Left renal pelvis (tissue), 4 donors: ENCODE measurements at places on chromosomes 7 and 10. TPM values are rescaled to one million over a fixed set of nuclear protein-coding genes. Genes with fewer than 3 reads are reported as not detected.

Gene SLIT1
- polyA plus RNA-seq: 5.0 TPM

Gene HDAC9
- 8.7 TPM for polyA plus RNA-seq

Gene ZNF316
- 45.4 TPM for polyA plus RNA-seq

Gene ZPBP
- polyA plus RNA-seq: 0.50 TPM

Gene CHST12
- 9.7 TPM for polyA plus RNA-seq

Gene TCERG1L
- polyA plus RNA-seq: 0.31 TPM

Gene LRIT1
- polyA plus RNA-seq: not detected

DNA sequence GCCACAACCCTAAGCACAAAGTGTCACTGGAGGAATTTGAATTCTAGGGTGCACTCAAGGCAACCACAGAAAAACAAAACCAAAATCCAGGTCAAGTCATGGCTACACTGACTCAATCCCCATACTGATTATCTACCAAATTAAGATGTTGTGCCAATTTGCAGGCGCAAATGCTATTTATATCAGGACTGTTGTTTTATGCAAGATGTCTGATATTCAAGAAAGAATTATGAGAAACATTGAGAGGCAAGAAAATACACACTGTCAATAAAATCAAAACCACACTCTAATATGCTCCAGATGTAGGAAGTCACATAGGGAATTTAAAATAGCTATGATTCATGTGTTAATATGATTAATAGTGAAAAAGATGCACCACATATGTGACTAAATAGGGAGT lies 141.3 kb upstream of the MINDY3 start:
- DNase-seq: no peak

DNA sequence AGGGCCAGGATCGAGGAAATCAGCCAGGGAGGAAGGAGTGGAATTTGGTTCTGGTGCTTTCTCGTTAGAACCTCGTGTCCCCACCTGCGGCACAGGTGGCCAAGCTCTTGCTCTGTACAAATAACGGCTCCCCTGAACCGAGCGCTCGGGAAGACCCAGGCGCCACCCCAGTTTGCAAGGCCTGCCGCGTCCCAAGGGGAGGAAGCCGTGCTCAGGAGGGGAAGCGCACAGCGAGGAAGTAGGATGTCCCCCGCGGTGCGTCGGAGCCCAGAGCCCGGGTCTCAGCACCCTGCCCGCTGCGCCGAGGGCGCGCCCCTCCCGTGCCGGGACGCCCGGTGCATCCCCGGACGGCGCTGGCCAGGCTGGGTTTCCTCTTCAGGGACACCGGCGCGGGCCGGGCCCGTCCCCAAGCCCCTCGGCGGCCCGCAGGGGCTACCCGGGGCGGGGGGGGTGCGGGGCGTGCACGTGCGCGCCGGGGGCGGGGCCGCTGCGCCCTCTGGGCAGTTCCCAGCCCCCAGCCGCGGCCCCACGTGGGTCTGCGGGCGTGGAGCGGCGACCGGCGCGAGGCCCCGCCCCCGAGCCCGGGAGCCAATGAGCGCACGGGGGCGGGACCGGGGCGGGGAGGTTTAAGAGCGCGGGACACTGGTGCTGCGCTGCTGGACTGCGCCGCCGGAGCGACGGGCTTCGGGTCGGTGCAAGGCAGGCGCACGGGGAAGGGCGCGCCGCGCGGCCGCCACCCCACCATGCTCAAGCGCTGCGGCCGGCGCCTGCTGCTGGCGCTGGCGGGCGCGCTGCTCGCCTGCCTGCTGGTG lies at the start of gene LFNG:
LFNG (plus strand) TSS at position 656 of the 812 bp plus-strand sequence; CDS start at position 744, 88 bp downstream.
- no peak for DNase-seq

- no peak for DNase-seq
Observed at GRCh38 chr10:74947781-74948401, 121.5 kb downstream of the KAT6B start.

DNA sequence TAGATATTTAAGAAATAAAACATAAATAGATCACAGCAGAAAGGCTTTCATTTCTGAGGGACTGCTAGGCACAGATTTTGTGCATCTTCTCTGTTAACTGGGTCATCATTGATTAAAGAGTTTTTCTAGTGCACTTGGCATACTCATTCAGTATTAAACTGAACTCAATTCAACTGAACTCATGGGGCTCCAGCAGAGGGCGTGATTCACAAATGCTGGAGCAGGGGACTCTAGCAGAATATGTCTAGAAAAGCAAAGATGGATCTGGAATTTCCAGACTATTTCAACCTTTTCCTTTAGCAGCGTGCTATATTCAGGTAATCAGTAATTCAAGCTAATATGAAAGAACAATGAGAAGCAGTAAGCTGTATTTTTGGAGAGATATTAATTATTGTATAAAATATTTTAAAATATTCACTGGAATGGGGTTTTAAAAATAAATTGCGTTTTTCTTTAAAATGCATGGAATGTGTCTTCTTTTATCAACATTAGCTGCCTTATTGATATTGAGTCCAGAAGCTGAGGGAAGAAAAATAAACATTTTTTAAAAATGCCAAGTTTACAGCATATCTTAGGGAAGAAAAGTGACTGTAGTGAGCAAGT lies 296.8 kb upstream of the CACNA2D1 start:
- DNase-seq: no peak

DNA sequence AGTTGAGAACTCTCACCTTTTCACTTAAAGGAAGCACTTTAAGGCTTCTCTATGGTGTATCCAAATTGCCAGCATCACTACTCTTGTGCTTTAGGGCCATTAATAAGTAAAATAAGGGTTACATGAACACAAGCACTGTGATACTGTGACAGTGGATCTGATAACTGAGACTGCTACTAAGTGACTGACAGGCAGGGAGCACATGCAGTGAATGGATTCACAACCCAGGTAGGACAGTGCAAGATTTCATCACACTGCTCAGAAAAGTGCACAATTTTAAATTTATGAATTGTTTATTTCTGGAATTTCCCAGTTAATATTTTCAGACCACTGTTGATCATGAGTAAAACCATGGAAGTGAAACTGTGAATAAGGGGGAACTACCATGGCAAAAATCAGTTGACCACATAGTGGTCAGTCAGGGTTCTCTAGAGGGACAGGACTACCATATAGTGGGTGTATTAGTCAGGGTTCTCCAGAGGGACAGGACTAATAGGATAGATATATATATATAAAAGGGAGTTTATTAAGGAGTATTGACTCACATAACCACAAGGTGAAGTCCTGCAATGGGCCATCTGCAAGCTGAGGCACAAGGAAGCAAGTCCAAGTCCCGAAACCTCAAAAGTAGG lies 20.9 kb upstream of the CYP51A1 start:
- no peak for DNase-seq

DNA sequence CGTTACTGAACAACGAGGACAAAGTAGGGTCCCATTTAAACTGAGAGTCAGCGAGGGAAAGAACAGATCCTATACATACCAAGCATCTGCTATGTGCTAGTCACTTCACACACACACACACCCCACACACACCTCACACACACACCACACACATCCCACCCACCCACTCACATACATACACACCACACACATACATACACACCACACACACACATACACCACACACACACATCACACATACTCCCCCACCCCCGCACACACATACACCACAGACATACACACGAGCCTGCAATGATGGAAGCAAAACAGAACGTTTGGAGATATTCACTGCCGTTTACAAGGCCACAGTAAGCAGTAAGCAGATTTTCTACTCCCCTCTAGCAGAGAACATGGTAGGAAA lies 607 bp upstream of the GRB10 start:
- DNase-seq: no peak

DNA sequence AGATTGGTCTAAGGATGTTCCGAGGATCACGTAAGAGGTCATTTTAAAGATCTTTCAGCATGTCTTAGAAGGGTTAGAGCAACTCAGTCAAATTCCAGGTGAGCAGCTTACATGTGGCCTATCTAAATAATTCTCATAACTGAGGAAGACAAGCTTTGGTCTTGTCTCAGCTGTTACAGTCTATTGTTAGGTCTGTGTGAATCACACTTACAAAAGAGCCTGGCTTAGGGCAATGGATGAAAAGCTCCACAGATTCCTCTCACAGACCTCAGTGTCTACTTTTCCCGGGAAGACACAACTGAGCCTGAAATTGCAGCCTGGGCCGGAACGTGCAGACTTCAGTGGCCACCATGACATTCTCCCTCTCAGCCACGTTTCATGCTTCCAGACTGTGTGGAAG lies 173.1 kb downstream of the INHBA start:
- DNase-seq: no peak
